ENCODE measurements at places on chromosomes 3 and 15.

DNA sequence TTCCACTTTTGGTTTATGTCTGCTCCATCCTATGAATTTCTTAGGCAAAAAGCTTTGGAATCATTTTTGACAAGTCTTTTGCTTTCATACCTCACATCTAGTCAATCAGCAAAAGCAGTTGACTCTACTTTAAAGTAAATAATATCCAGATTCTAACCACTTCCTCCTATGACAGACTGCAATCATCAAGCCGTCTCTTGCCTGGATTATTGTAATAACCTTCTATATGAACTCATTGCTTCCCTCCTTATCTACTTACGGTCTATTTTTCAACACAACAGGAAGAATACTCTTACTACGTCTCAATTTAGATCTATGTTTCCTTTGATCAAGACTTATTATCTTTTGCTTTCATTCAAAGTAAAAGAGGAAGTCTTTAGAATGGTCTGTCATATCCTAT, 20.7 kb downstream of the CLDN1 start:
- H3K4me1 ChIP-seq = peaks cover 13% of the 10 kb centered on the region
- no peak for DNase-seq
- H3K36me3 ChIP-seq = no peaks in the 10 kb centered on the region
- no peak overlapping the region for H3K27ac ChIP-seq
- no peaks in the 10 kb centered on the region for H3K27me3 ChIP-seq
- no peak overlapping the region for H3K4me3 ChIP-seq

- no peaks in the 10 kb centered on the region for H3K27me3 ChIP-seq
- H3K27ac ChIP-seq = no peak overlapping the region
- no peak for DNase-seq
- H3K4me3 ChIP-seq = no peak overlapping the region
These were observed 87.0 kb downstream of the HHLA2 start for GRCh38 chr3:108383306-108383705.

DNA sequence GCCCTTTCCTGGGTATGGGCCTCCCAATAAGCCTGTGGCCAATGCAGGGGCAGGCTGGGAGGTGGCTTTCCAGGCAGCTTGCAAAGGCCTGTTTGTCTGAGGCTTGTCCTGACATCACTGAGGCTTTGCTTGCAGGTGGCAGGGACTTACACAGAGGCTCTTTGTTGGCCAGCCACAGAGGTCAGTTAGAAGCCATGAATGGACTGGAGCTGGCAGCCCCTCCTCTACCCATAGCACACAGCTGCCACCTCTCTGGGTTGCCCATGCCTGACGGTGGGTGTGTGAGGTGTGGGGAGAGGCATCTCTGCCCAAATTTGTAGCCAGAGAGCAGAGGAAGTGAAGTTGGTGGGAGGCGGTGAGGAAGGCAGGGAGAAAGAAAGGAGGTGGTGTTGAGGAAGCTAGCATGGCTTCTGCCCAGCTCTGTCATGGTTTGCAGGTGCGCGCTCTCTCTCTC, 17.1 kb downstream of the LIMD1 start:
- H3K4me3 ChIP-seq = no peak overlapping the region
- no peak for DNase-seq
- H3K4me1 ChIP-seq = no peaks in the 10 kb centered on the region
- H3K27me3 ChIP-seq = no peaks in the 10 kb centered on the region
- no peak overlapping the region for H3K27ac ChIP-seq

- no peak overlapping the region for H3K27ac ChIP-seq
- H3K36me3 ChIP-seq = no peaks in the 10 kb centered on the region
- no peak for DNase-seq
- H3K4me3 ChIP-seq = no peak overlapping the region
- no peaks in the 10 kb centered on the region for H3K27me3 ChIP-seq
These were observed 237.8 kb upstream of the GADL1 start for GRCh38 chr3:31132132-31132769.

GRCh38 chr3:131109156-131109555, 82.5 kb downstream of the NEK11 start:
- no peak for DNase-seq
- H3K4me1 ChIP-seq = no peaks in the 10 kb centered on the region
- no peaks in the 10 kb centered on the region for H3K27me3 ChIP-seq
- no peaks in the 10 kb centered on the region for H3K36me3 ChIP-seq
- H3K27ac ChIP-seq = no peak overlapping the region

DNA sequence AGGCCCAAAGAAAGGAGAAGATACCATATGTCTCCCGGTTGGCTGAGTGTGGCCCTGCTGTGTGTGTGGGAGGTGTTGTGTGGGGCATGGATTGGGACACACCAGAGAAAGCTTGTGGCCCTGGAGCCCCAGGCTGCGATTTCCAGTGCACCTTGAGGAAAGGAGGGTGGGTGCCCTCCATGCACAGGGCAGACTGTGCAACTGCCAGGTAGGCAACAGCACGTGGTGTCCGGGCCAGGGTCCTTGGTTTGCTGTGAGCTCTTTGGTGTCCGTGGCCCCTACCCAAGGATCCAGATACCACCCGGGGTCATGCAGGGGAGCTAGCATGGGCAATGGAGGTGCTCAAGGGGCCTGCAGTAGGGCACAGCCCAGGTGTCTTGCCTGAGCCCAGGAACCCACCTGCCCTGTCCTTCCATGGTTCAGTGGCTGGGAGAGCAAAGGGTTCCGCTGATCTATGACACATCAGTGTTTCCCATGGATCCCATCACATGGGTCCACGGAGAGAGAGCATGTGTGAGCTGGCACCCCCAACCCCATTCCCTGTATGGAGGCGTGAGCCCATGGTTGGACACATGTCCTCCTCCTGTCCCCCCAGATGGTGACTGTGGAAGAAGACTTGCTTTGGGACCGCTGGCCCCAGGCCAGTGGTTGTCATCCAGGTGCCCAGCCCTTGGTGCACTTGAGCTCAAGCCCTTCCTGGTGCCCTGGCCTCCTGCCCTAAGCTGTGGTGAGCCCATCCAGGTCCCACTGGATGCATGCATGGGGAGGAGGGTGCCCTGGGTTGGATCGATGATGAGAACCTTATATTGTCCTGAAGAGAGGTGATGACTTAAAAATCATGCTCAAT, 223.4 kb downstream of the SNRPN start:
- no peak for DNase-seq
- H3K4me3 ChIP-seq = no peak overlapping the region
- no peaks in the 10 kb centered on the region for H3K4me1 ChIP-seq
- no peaks in the 10 kb centered on the region for H3K27me3 ChIP-seq
- H3K36me3 ChIP-seq = no peaks in the 10 kb centered on the region

DNA sequence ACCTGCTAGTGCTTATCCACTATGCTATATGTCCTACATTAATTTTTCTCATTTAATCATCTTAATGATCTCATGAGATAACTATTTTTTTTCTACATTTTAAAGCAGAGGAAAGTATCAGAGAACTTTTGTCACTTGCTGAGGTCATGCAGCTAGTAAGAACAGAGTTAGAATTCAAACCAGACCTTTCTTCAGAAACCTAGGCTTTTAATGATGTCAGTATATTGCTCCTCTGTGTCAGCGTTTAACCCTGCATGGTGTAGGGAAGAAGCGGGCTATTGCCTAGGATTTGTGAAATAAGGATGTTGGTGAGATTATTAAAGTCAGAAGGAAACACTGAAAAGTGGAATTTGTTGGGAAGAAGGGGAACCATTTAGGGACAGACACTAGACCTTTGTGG, 121.2 kb downstream of the AKAP13 start:
- H3K36me3 ChIP-seq = no peaks in the 10 kb centered on the region
- H3K4me3 ChIP-seq = no peak overlapping the region
- no peak for DNase-seq
- H3K4me1 ChIP-seq = peaks cover 26% of the 10 kb centered on the region
- no peak overlapping the region for H3K27ac ChIP-seq

DNA sequence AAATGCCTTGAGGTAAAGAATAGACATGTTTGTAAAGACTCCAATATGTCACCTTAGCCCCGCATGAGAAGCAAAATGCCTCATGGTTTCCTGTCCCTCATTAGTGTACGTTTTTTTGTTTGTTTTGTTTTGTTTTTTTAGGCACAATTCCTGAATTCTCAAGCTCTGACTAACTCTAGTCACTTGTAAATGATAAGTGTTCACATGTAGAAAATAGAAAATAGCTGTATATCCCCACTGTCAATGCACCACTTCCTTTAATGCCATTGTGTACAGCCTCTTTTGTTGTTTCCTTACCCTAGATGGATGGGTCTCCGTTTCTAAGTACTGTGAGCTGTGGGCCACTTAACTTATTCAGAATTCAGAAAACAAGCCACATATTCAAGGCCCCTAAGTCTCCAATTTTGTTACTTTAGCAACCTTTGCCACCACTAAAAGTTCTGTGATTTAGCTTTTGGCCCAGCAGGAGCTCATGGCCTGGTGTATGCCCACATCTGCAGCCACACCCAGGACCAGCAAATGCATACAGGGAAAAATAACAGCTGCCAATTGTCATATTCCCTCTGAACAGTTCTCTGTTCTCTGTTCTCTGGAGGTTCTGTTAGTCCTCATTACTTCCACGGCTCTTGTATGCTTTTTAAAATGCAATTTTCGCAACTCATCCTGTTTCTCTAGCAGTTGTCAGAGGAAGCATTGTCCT, 655.5 kb downstream of the GBE1 start:
- H3K4me1 ChIP-seq = no peaks in the 10 kb centered on the region
- no peaks in the 10 kb centered on the region for H3K27me3 ChIP-seq
- DNase-seq = no peak
- H3K4me3 ChIP-seq = no peak overlapping the region

- no peaks in the 10 kb centered on the region for H3K36me3 ChIP-seq
- no peaks in the 10 kb centered on the region for H3K27me3 ChIP-seq
- H3K4me3 ChIP-seq = no peak overlapping the region
- no peak overlapping the region for H3K27ac ChIP-seq
- no peaks in the 10 kb centered on the region for H3K4me1 ChIP-seq
- DNase-seq = no peak
These were observed 55.0 kb downstream of the TMEM212 start for GRCh38 chr3:171898192-171898591.

GRCh38 chr3:132090921-132091320, 56.1 kb upstream of the CPNE4 start:
- no peak overlapping the region for H3K4me3 ChIP-seq
- no peaks in the 10 kb centered on the region for H3K4me1 ChIP-seq
- DNase-seq = no peak
- H3K27ac ChIP-seq = no peak overlapping the region
- no peaks in the 10 kb centered on the region for H3K27me3 ChIP-seq

GRCh38 chr15:92651877-92652575, 3.5 kb downstream of the FAM174B start:
- H3K4me3 ChIP-seq = no peak overlapping the region
- H3K27me3 ChIP-seq = no peaks in the 10 kb centered on the region
- H3K27ac ChIP-seq = no peak overlapping the region
- H3K4me1 ChIP-seq = no peaks in the 10 kb centered on the region
- no peaks in the 10 kb centered on the region for H3K36me3 ChIP-seq
- DNase-seq = no peak

DNA sequence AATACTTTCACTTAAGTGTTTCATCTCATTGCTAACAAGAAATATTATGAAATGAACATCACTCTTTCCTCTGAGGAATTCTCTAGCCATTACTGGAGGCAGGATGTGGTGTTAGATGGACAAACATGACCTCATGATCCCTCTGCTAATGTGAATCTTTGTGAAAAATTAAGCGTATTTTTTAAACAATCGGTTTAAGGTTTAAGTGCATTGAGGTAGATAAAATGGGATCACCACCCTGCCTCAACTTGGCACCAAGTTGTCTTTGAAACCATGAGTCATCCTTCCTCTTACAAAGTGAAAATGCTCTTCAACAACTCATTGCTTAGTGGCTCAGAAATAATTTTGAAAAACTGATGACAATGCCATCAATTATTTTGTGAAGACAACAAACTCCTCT, 76.0 kb upstream of the DCBLD2 start:
- H3K27me3 ChIP-seq = no peaks in the 10 kb centered on the region
- no peaks in the 10 kb centered on the region for H3K4me1 ChIP-seq

GRCh38 chr15:91426412-91426811, 326.4 kb downstream of the SV2B start:
- H3K27me3 ChIP-seq = no peaks in the 10 kb centered on the region
- no peak overlapping the region for H3K4me3 ChIP-seq
- no peaks in the 10 kb centered on the region for H3K36me3 ChIP-seq
- H3K4me1 ChIP-seq = peaks cover 49% of the 10 kb centered on the region
- DNase-seq = no peak
- H3K27ac ChIP-seq = no peak overlapping the region

DNA sequence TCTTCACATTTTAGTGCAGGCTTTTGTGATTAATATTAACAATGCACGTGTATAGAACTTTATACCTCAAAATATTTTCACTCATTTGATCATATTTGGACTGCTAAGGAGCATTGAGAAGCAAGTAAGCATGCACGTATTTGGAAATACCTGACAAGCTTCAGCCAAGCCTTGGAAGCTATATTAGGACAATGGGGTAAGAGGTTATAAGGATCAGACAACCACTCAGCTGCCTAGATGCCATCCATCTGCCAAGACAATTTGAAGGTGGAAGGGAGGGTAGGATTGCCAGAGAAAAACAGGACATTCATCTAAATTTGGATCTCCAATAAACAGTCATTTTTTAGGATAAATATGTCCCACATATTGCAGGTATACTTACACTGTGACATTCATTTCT, 394.9 kb upstream of the CFAP20DC start:
- no peaks in the 10 kb centered on the region for H3K36me3 ChIP-seq
- no peak overlapping the region for H3K27ac ChIP-seq
- DNase-seq = no peak
- H3K4me1 ChIP-seq = peaks cover 42% of the 10 kb centered on the region

- no peaks in the 10 kb centered on the region for H3K4me1 ChIP-seq
- H3K27ac ChIP-seq = no peak overlapping the region
These were observed 45.1 kb downstream of the SEC22A start for GRCh38 chr3:123246866-123247265.

DNA sequence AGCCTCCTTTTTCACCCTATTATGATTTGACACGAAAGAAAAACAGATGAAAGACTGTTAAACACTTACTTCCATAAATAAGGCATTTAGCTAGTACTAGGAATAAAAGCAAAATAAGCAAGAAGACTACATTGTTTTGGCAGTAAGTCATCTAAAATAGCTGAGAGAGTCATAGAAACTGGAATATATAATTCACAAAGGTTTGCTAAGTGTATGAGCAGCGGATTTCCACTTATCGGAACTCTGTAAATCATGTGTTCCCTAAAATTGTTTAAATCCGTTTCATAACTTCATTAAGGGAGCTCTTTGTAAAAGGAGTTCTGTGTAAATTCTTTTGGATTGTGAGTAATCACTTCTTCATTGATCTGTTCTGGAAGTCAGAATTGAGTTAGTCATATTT, 202.5 kb upstream of the CBLB start:
- H3K4me1 ChIP-seq = peaks cover 7% of the 10 kb centered on the region
- no peak overlapping the region for H3K4me3 ChIP-seq
- no peak for DNase-seq
- H3K27me3 ChIP-seq = no peaks in the 10 kb centered on the region
- no peaks in the 10 kb centered on the region for H3K36me3 ChIP-seq

GRCh38 chr15:68528626-68529290, 50.0 kb upstream of the CORO2B start:
- peaks cover 7% of the 10 kb centered on the region for H3K4me1 ChIP-seq
- no peak overlapping the region for H3K4me3 ChIP-seq
- no peaks in the 10 kb centered on the region for H3K36me3 ChIP-seq
- H3K27me3 ChIP-seq = no peaks in the 10 kb centered on the region

DNA sequence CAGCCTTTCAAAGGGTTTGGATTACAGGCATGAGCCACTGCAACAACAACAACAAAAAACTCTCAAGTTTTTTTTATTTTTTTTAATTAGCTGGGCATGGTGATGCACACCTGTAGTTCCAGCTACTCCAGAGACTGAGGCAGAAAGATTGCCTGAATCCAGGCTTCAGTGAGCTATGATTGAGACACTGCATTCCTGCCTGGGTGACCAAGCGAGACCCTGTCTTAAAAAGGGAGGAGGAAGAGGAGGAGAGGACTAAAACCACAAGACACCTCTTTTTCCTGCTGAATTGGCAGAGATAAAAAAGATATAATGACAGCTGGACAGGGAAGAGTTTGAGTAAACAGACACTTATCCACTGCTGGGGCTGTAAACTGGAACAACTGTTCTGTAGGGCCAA, 22.7 kb upstream of the CHRNB4 start:
- no peaks in the 10 kb centered on the region for H3K27me3 ChIP-seq
- DNase-seq = no peak
- no peak overlapping the region for H3K27ac ChIP-seq
- no peaks in the 10 kb centered on the region for H3K4me1 ChIP-seq

Data from CD8-positive, alpha-beta memory T cell (primary cell).